ENCODE measurements at places on chromosomes 1 and 21. TPM values are rescaled to one million over a fixed set of nuclear protein-coding genes. Genes with fewer than 3 reads are reported as not detected.

Gene COL8A2
- 4.2 TPM for polyA plus RNA-seq

Gene RABIF
- polyA plus RNA-seq: 35.2 TPM

Gene SLC30A2
- 1.0 TPM for polyA plus RNA-seq

Gene CHODL
- 70.5 TPM for polyA plus RNA-seq

Gene LGR6
- 18.4 TPM for polyA plus RNA-seq

Gene FCRL5
- 3.9 TPM for polyA plus RNA-seq

Gene TEDDM1
- not detected for polyA plus RNA-seq

Gene LIN28A
- polyA plus RNA-seq: 3.6 TPM

Gene OR14C36
- polyA plus RNA-seq: not detected

Gene SMIM1
- 92.9 TPM for polyA plus RNA-seq

Gene RPTN
- not detected for polyA plus RNA-seq

Gene ATG4C
- 8.6 TPM for polyA plus RNA-seq

Gene EPHA10
- 64.2 TPM for polyA plus RNA-seq

Gene OLFML3
- polyA plus RNA-seq: 51.7 TPM

Gene FMO1
- polyA plus RNA-seq: 3.7 TPM

Gene TTC34
- polyA plus RNA-seq: 4.1 TPM

Gene PEAR1
- 10.5 TPM for polyA plus RNA-seq

Gene CALML6
- 0.96 TPM for polyA plus RNA-seq

Gene SPRR2G
- 1.9 TPM for polyA plus RNA-seq

Gene CLEC20A
- 7.5 TPM for polyA plus RNA-seq

Gene MAEL
- polyA plus RNA-seq: 333 TPM

Gene KRTAP12-4
- polyA plus RNA-seq: not detected

Gene EVA1B
- polyA plus RNA-seq: 9.6 TPM

Gene VASH2
- polyA plus RNA-seq: 18.0 TPM

Gene OPTC
- polyA plus RNA-seq: 1.1 TPM

Gene SAMSN1
- polyA plus RNA-seq: 2.2 TPM

Gene BMP8B
- 4.4 TPM for polyA plus RNA-seq

Gene SPRR2E
- 1.4 TPM for polyA plus RNA-seq

Gene CDC14A
- polyA plus RNA-seq: 55.9 TPM

Gene KRTAP19-3
- not detected for polyA plus RNA-seq

Gene GLIS1
- polyA plus RNA-seq: 2.9 TPM

Gene SFN
- 0.41 TPM for polyA plus RNA-seq

Gene HES2
- 2.6 TPM for polyA plus RNA-seq

Gene UBE2Q1
- polyA plus RNA-seq: 128 TPM

Gene CFAP74
- polyA plus RNA-seq: 24.9 TPM

Gene EPHB2
- polyA plus RNA-seq: 8.2 TPM

Gene PCAT6
- 80.5 TPM for polyA plus RNA-seq

Gene PRAMEF4
- polyA plus RNA-seq: not detected

Gene CELA2A
- polyA plus RNA-seq: 2.4 TPM
